ENCODE measurements at places on chromosomes 1 and 21. TPM values are rescaled to one million over a fixed set of nuclear protein-coding genes. Genes with fewer than 3 reads are reported as not detected.

The TAF5L gene
- total RNA-seq: 23.4 TPM

The OVAAL gene
- not detected for total RNA-seq

The RGSL1 gene
- total RNA-seq: not detected

The IER5 gene
- total RNA-seq: 36.6 TPM

The PRDM16 gene
- not detected for total RNA-seq

The S100A7A gene
- total RNA-seq: not detected

The HMCN1 gene
- 0.55 TPM for total RNA-seq
